ENCODE measurements at places on chromosomes 5 and 9. TPM values are rescaled to one million over a fixed set of nuclear protein-coding genes. Genes with fewer than 3 reads are reported as not detected.

The PCDHB15 gene
- total RNA-seq: 4.3 TPM

The PLAC8L1 gene
- not detected for total RNA-seq

The C9orf43 gene
- 0.40 TPM for total RNA-seq

The DEPDC1B gene
- 42.1 TPM for total RNA-seq

DNA sequence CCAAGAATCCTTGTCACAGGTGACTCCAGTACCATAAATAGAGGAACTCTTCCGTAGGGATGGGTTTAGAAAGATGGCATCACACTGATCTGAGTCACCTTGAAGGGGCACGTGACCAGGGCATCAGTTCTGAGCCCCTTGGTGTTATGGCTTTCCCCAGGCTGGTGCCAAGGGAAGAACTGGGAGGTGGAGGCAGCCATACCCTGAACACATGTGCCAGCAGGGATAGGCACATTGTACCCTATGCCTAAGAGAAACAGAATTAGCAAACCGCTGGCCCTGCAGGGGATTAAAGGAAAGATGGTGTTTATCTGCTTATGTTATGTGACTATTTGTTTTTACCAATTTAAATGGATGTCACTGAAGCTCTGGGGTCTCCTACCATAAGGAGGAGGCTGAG, 196.2 kb downstream of the RGS3 start:
- DNase-seq: peak; percentile 31

DNA sequence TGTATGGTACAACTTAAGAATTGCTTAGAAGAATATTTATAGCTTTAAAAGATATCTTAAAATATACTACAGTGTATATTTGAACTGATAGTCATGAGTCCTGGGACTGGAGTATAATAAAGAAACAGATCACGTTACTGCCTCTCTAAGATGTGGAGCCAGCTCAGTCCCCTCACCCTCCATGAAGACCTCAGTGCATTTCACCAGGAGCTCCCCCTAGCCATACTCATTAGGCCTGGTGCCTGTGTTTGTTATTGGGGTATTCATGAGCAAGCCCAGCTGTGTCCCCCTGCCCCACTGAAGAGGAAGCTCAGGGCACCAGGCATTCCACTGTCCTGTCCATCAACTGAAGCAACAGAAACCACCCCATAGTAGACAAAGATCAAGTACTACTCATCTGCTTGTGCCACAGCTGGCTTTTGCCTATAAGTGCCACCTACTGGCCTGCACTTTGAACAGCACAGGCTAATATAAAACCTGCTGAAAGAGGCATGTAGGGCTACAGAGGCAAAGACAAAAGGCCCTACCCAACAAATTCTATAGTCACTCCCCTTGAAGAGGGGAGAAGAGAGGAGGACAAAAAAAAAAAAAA, 850.2 kb upstream of the NUDT12 start:
- peak; percentile 83 for DNase-seq

- DNase-seq: no peak
Measured at GRCh38 chr9:71147368-71147767, 25.9 kb upstream of the TRPM3 start.

- DNase-seq: no peak
Measured at GRCh38 chr9:105128908-105129600, 115.4 kb upstream of the SLC44A1 start.

- DNase-seq: no peak
Measured at GRCh38 chr9:87551772-87552217, 54.1 kb downstream of the DAPK1 start.

- DNase-seq: peak; percentile 47
Measured at GRCh38 chr9:100879884-100880283, 148.6 kb upstream of the PLPPR1 start.

GRCh38 chr5:4981608-4982007, 158.5 kb upstream of the ADAMTS16 start:
- DNase-seq: no peak

- peak; percentile 48 for DNase-seq
Measured at GRCh38 chr5:154519359-154519758, 41.3 kb upstream of the HAND1 start.

GRCh38 chr5:89901983-89902382, 507.6 kb downstream of the CETN3 start:
- no peak for DNase-seq

DNA sequence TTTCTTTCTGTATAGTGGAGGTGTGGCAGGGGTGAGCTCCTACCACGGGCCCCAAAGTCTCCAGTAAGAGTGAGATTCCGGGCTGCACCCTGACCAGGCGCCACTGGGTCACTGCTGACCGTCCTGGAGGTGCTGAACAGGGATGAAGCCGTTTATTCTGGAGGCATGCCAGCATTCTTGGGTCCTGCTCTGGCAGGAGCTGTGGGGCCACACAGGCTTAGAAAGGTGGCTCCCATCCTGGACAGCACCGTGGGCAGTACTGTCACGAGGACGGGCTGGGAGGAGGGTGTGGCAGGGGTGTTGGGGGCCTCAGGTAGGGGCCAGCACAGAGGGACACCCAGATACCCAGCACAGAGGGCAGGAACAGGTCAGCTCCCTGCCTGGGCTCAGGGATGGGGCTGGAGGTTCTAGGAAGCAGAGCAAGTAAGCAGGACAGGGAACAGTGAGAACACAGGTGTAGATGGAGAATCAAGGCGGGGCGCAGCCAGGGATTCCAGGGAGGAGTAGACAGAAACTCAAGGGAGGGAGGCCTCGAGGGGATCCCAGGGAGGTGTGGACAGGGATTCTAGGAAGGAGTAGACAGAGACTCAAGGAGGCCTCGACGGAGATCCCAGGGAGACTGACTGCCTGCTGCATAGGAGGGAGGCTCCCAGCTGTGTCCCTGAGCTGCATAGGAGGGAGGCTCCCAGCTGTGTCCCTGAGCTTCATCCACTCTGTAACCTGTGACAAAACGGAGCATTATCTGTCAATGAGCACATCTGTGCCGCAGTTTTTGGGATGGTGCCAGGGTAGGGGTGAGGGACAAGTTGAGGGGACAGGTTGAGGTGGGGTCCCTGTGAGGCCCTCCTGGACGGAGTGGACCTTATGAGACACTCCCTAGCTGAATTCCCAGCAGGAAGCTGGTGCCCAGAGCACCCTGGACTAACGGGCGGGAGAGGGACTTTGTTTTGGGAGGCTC, 1.1 kb upstream of the PLEKHG4B start:
- DNase-seq: peak; percentile 73

- no peak for DNase-seq
Measured at GRCh38 chr5:32042551-32042961, 131.6 kb downstream of the GOLPH3 start.

DNA sequence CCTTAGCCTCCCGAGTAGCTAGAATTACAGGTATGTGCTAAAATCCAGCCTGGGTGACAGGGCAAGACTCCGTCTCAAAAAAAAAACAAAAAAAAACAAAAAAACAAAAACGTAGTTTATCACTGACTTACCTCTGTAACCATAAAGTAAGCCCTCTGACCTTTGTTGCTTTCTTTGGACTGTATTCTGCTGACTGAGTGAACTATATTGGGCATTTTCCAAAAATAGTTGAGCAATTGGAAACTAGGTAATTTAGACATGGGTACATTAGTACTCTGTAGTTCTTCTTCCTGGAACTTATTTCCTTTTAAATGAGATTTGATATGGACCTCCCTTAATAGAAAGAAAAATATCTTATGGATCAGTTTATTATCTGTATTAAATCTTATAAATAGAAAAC, 66.6 kb downstream of the ANKHD1 start:
- DNase-seq: no peak
